Head of caudate nucleus (tissue), 42 donors: ENCODE measurements at places on chromosomes 4 and X.

DNA sequence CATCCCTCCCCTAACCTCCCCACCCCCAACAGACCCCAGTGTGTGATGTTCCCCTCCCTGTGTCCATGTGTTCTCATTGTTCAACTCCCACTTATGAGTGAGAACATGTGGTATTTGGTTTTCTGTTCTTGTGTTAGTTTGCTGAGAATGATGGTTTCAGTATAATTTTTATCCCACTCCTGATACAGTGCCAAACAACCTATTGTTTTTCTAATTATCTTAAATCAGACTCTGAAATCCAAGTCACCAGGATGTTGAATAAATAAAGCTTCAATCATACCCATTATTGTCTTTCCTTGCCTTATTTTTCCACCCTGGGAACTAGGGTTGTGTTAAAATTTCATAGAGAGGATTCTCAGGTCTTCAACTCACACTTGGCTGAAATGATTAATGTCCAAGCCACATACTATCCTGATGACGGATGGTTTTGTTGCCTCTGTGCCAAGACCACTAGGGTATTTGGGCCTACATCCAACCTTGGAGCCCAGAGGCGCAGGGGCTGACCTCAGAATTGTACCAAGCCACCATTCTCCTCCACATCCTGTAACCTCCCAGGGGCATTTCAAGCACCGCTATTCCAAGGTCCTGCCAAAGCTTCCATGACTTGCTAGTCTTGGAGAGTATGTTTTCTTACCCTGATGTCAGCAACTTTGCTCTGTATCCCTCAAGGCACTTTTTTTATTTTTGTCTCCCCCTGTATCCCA is 332.4 kb downstream of the ARHGAP24 start:
- no peak for DNase-seq

DNA sequence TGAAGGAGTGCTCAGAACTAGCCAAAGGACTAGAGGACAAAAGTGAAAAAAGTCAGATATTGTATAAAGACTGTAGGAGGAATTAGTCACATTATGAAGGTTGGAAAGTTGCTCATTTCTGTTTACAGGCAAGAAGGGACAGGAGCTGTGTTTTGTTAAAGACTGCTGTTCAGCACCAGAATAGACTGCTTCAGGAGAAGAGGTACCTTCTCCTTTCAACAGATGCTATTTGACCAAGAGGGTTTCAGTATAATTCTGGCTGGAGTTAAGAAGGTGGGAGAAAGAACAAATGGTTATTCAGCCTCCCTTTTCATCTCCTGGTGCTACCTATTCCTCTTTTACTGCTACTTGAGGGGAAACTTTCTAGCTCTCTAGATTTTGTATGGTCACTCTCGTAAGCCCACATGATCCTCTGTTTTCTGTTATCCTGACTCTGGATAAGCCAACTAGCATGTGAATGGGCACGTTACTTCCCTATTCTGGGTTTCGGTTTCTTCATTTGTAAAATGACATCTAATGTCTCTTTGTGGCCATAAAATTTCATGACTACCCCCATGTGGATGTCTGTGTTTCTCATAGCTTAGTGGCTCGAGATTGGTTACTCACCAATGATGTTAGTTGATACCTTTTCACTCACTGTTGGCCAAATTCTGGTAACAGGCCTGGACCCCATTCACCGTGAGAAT is 68.9 kb downstream of the SH2D1A start:
- DNase-seq = no peak

GRCh38 chr4:119040261-119040660 is 95.4 kb upstream of the MYOZ2 start:
- no peak for DNase-seq

- DNase-seq = no peak
Observed at GRCh38 chrX:70664726-70665125, 220.1 kb downstream of the DLG3 start.

DNA sequence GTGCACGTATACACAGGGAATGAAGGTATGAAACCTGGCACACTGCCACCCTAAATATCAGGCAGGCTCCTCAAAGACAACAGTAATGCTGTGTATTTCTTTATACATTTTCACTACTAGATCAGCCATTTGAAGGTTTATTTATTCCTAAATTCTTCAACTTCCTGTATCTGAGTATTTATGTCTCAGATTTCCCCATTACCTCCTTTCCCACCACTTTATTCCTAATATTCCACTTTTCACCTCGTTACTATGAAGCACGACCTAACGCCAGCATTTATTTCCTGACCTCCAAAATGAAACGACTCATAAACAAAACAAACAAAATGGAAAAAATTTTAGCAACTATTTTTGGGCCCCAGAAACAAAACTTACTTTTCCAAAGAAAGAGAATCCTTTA is 69.6 kb downstream of the MAML3 start:
- no peak for DNase-seq

DNA sequence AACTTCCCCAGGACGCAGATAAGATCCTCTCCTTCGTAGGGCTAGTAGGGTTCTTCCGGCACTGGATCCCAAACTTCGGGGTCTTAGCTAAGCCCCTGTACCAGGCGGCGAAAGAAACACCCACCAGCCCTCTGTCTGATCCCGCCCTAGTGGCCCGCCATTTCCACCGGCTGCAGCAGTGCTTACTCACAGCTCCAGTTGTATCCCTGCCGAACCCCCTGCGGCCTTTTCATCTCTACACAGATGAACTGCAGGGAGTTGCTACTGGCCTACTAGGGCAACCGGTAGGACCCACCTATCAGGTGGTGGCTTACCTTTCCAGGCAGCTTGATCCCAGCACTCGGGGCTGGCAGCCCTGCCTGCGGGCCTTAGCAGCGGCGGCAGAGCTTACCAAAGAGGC is 961.2 kb downstream of the RPA4 start:
- DNase-seq = no peak

DNA sequence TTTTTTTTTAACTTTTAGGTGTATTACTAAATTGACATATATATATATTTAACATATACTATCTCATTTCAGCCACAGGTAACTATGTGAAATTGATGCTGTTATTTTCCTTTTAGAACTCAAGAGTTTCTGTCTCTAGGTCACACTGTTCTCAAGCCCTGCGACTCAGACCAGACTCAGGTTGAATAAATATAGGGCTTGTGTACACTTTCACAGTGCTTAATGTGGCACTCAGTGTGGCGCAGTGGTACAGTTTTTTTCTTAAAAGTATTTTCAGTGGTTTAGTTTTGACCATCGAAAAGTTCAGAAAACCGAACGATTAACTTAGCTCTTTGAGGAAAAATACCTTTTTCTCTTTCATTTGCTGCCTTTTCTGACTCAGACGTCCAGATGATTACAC is 24.7 kb downstream of the PACRGL start:
- DNase-seq = no peak

DNA sequence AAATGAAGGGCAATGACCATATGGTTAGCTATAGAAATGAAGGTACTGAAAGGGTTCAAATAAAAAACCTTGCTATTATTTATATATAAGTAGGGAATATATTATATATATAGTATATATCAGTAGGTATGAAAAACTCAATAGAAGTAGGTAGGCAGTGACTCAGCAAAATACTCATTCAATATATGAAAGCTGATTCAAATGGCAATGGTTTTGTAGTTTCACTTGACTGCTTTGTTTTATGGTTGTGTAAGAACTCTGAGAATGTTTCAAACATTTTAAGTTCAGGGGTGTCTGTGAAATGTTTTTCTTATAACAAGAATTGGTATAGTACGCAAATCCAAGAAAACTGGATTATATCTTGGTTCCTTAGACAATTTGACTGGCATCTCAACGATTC is 4.1 kb downstream of the ZNF280C start:
- DNase-seq = no peak

- no peak for DNase-seq
Observed at GRCh38 chr4:7016512-7016911, 26.7 kb upstream of the TADA2B start.

DNA sequence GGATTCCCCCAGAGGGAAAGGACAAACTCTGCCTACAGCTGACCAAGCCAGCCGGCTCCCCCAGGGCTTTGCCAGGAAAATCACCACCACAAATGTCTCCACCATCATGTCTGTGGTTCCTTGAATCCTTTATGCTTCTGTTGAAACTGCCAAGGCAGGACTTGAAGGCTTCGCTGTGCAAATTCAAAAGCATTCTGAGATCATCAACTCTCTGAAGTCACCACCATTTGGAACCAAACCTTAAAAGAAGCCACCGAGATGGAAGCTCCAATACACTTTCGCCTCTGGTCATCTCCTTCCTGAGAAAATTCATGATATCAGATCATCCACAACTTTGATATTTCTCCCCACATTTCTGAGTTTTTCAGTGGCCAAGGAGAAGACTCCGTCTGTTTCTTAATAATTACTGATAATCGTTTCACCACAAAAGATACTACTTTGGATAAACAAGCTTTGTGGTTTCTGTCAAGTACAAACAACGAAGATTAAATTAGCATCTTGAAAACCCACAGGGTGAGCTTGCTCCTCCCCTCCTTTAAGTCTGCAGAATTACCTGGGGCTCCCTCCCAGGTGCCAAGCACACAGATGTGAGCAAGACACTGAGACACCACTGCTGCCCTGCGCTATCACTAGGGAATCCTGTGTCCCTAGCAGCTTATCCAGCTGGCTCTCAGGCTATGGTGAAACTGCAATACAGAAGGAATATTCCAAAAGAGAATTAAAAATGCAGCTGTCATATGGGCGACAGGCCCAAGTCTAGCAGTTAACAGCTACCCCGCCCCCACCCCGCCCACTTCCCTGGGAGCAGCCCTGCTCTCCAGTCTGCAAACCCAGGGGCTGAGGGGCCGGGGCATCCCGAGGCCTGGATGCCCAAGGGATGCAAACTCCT is 125.0 kb upstream of the TBL1X start:
- no peak for DNase-seq

DNA sequence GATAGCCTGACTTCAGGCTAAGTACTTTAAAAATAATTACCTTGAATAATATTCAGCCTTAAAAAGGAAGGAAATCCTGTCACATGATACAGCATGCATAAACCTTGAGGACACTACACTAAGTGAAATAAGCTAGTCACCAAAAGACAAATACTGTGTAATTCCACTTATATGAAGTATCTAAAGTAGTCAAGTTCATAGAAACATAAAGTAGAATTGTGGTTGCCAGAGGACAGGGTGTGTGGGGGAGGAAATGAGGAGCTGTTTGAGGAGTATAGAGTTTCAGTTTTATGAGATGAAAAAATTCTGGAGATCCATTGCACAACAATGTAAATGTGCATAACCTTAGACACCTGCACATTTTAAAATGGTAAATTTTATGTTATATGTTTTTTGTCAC is 5.6 kb upstream of the STPG2 start:
- no peak for DNase-seq

- DNase-seq = no peak
Observed at GRCh38 chrX:31808357-31808756, 736.5 kb upstream of the FTHL17 start.

DNA sequence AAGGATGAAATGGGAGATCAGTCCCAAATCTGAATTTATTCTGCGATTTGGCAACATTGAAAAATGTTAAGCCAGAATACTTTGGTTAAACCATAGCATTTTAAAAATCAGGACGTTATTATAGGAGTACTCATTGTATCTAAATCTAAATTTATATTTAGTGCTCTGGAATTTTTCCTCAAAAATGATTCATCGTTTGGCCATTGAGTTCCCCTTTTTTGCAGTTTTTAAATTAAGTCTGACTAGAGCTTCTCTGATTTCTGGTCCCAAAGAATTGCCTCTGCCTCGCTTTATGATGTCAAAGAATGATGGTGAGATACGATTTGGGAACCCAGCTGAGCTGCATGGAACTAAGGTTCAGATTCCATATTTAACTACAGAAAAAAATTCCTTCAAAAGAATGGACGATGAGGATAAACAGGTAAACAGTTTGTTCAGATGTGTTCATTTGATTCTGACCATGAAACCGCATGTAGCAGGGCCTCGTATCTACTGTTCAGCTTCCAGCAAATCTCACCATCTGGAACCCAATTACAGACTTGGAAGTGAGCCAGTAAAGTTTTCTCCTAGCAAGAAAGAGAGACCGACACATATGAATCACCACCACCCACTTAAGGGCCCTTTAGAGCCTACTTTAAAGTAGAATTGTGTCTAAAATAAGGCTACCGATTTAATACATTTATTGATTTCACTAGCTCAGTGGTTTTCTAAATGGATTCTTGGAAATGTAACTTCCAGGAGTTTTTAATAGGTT is 75.6 kb downstream of the REPS2 start:
- DNase-seq = no peak
